ENCODE measurements at places on chromosomes 11 and 22. TPM values are rescaled to one million over a fixed set of nuclear protein-coding genes. Genes with fewer than 3 reads are reported as not detected.

The RAB38 gene
- total RNA-seq = not detected

The OR51B4 gene
- 0.52 TPM for total RNA-seq

The FANCF gene
- 9.6 TPM for total RNA-seq

The MAPK8IP1 gene
- 32.4 TPM for total RNA-seq

DNA sequence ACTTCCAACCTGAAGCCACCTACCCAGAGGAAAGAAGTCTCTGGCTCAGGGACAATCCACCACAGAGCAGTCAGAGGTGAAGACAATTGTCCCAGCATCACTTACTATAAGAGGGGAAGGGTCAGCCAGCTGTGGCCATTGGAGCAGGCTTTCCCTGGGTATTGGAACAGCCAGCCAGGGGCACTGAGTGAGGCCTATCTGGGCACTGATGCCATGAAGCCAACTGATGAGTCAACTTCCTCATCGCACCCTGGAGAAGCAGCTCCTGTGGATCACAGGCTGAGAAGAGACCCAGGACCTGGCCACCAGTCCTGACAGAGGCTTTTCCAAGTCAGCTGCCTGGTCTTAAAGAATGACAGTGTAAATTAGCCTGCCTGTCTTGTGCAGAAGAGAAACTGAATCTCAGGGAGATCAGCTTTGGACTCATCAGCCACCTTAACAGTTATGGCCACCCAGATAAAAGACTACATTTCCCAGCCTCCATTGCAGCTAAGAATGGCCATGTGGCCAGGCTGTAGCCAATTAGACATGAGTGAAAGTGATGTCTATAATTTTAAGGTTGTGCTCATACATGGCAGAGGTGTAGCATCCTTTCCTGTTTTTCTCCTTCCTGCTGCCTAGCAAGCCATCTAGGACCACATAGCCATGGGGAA, 19.0 kb downstream of the CHST1 start:
- no peak for DNase-seq

GRCh38 chr11:13119941-13120520, 110.9 kb downstream of the RASSF10 start:
- no peak for DNase-seq

DNA sequence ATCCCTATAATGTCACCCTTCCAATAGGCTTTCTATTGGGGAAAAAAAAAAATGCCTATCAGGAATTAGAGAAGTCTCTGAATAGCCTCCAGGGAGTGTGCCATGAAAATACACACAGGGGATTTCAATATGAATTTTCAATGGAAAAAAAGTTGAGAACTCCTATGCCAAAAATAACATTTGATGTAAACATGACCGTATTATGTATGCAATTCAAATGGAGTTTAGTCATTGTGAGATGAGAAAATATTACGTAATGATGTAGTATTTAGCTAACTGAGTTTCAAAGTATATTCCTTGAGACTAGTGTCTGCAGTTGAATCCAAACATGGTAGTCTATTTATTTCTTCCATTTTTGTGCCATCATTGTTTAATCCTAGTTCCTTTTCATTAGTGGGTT, 182.3 kb downstream of the BLID start:
- DNase-seq = no peak

All from body of pancreas (tissue), 4 donors.